Hepatic stellate cell (primary cell): ENCODE measurements at places on chromosomes 2 and 18.
A peak's percentile ranks its signal among the peaks of the same experiment; 100 is the strongest.

DNA sequence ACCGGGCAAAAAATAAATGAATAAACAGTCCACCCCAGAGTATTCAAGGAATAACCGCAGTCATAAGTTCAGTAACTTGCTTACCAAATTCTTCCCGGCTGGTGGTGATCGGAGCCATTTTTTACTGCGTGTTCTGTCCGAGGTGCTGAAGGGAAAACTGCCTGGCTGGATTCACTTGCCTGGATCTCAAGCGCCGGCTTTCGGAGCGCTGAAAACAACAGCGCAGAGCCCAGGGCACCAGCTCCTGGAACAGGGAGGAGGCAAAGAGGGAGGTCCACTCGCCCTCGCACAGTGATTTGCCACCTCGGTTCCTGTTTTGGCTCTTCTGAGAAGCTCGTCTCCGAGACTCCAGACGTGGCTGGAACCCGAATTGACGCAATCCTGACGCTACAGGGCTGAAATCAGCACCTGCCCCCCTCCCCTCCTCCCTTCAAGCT is at the start of gene SYT4:
TSS of gene SYT4 (minus strand) at position 327 of the 437 bp plus-strand sequence. CDS start at position 118, 209 bp downstream.
- peak; percentile 16 for DNase-seq

DNA sequence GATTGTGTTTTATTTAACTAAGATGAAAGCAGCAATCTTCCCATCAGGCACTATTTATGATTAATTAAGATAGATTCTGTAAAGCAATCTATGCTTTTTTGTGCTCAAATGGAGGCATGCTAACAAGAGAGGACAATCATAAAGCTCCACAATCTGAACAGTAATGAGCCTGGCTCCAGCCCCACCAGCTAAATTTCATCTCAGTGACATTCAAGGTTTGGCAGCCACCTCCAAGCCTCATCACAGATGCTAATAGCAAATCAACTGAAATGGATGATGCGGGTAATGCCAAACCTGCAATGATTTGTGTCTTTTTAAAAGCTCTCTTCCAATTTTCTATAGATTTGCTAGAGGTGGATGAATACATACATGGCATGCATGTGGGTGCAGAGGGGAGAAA is 456.6 kb downstream of the TDRD15 start:
- no peak for DNase-seq

- no peak for DNase-seq
Measured at GRCh38 chr2:119082821-119083400, 75.6 kb downstream of the C1QL2 start.

GRCh38 chr18:58101291-58101794 is 57.3 kb downstream of the NEDD4L start:
- no peak for DNase-seq

DNA sequence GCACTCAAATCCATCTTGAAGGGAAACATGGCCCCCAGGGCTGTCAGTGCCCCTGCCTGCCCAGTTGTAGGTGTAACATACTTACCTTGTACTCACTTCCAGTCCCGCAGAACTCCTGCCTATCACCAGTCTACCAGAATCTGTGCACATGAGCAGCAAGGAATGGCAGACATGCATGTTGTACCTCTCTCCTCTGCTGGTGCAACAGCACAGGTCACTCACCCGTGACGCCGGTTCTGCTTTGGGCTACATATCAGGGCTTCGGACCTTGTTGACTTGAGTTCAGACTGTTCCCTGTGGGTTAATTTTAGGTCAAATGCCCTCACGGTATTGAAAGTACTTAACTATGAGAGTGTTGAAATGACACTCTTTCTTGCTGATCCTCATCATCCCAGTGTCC is 215.7 kb downstream of the TPGS2 start:
- DNase-seq: no peak

- DNase-seq: no peak
Measured at GRCh38 chr2:42105330-42106256, 57.8 kb downstream of the PKDCC start.

DNA sequence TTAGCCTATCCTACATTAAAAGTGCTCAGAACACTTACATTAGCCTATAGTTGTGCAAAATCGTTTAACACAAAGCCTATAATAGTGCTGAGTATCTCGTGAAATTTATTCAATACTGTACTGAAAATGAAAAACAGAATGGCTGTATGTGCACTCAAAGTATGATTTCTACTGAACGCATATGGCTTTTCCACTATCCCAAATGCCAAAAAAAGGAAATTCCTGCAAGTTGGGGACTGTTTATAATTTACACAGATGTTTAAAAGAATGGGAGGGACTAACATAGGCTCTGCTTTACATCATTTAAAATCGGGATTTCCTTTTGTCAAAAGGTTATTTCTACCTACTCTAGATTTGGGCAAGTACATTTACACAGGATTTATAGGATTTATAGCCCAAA is 101.4 kb upstream of the PELI1 start:
- DNase-seq: no peak

- DNase-seq: no peak
Measured at GRCh38 chr2:104755026-104755878, 98.7 kb upstream of the POU3F3 start.

DNA sequence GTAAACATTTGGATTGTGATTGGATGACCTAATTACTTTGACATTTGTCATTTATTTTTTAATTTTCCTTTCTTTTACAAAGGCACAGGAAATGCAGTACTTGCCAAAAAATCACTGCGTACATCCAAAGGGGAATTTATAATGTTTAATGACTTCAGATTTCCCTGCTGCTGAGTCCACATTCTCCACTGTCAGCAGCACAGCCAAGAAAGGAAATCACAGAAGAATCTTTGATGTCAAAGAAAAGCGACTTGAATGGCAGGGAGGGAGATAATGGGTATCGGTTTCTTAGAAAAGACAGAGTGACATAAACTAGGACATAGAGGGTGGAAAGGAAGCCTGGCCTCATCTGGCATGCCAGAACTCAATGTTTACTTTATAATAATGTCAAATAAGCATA is 41.4 kb upstream of the COPS8 start:
- no peak for DNase-seq

DNA sequence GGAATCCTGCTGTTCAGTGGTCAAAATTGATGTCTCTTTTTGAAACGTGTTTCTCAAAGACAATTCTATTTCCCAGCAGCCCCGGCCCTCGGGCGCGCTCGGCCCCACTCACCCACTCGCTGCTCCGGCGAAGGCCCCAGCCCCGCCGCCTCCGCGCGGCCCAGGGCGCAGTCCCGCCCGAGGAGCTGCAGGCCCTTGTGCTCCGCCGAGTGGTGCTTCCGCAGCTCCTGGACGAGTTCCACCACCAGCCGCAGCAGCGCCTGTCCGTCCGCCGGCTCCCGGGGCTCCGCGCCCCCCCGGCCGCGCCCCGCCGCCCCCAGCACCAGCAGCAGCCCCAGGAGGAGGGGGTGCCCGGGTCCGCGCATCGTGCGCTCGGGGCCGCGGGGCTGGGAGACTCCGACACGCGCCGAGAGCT is 413 bp downstream of the ALKAL2 start:
- no peak for DNase-seq

GRCh38 chr2:241465543-241465942 is 42.8 kb downstream of the STK25 start:
- no peak for DNase-seq

DNA sequence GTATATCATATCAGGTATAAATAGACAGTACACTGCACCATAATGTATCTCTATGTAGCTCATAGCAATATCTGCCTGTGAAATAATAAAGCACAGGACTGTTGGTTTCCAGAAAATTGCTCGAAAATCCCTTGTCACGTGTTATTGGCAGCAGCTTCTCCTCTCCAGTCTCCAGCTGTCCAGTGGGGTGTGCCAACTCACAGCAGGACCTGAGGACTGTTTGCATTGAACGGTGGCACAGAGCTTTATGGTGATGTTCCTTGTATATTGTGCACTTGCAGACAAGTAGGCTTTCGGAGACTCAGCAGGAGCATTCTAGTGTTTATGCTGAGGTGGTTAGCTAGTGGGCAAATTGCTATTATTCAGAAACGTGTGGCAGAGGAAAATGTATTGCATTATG is 182.2 kb upstream of the ATP5MC3 start:
- DNase-seq: no peak

DNA sequence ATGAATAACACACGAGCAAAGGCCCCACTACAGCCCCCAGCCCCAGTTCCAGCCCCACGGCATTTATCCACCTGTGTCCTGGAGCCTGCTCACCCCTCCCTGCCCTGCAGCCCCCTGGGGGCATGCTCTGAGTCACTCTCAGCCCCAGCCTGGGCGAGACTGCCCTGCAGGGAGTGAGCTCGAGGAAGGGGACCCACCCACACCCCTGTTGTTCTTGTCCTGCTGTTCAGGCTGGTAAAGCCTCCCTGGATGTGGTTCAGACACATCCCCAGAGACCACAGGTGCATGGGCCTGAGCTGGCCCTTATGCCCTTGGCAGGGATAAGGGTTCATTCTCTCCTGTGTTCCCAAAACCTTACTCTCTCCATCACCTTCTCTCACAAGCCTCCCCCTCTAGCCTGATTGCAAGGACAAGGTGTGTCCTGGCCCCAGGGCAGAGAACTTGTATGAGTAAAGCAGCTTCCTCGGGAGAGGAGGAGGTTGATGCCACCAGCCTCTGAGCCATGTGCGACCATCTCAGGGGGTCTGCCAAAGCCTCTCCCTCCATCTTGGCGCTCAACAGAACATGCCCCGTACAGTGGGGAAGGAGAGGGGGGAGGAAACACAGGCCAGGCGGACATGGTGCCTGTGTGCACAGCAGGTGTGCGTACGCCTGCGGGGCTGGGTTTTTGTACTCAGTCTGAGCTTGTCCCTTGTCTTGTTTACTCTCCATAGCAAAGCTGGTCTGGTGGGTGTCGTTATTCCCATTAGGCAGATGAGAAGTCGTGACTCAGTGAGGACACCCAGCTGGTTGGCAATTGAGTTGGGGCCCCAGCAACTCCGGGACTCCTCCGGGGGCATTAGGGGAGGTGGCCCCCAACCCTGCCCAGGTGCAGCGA is 64.4 kb downstream of the CIB4 start:
- no peak for DNase-seq

DNA sequence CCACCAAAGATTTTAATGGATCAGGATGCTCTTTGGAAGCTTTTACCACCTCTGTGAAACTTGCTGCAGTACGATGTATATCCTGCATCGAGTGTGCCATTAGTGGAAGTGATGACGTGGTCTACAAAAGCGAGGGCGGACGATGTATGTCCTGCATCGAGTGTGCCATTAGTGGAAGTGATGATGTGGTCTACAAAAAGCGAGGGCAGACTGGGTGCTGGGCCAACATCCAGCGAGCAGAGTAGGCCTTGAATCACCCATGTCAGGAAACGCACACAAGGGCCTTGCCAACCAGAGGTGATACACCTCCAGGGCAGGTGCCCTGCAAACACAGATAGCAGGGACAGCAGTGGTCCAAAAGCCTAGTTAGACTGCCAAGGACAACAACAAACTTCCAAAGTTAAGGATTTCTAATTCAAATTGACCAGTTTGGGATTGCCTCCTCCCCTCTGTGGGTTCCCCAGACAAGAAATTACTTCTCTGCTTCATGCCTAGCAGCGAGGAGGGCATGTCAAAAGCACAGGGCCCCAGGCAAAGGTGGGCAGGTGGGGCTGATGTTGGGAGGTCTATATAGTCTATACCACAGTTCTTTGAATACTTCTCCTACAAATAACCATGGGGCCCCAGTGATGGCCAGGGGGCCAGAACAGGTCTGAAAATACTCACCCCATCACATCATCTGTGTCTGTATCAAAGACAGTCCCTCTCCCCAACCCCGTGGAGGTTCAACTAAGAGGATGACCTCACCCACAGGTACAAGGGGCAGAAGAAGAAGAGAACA is 70.2 kb downstream of the ADD2 start:
- DNase-seq: no peak
